Retinal pigment epithelial cell (primary cell): ENCODE measurements at places on chromosomes 5 and 9.

GRCh38 chr9:124835026-124835557 lies 18.2 kb upstream of the WDR38 start:
- peak; percentile 71 for DNase-seq

DNA sequence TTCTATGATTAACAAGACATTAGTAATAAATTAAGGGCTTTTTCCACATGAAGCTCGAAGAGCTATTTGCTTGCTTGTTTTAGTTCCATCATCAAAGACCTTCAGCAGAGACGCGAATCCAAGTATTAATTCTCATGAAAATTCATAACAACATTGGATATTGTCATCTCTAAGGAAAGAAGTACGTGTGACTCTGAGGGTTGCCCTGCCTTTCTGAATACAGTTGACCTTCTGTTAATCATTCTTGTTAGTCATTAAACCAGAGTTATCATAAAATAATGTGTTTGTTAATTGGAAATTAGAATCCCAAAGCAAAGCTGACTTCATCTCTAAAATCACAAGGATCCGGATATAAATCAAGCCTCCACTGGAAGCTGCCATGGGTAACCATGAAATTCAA lies 222.5 kb downstream of the ZNF608 start:
- DNase-seq, result no peak

DNA sequence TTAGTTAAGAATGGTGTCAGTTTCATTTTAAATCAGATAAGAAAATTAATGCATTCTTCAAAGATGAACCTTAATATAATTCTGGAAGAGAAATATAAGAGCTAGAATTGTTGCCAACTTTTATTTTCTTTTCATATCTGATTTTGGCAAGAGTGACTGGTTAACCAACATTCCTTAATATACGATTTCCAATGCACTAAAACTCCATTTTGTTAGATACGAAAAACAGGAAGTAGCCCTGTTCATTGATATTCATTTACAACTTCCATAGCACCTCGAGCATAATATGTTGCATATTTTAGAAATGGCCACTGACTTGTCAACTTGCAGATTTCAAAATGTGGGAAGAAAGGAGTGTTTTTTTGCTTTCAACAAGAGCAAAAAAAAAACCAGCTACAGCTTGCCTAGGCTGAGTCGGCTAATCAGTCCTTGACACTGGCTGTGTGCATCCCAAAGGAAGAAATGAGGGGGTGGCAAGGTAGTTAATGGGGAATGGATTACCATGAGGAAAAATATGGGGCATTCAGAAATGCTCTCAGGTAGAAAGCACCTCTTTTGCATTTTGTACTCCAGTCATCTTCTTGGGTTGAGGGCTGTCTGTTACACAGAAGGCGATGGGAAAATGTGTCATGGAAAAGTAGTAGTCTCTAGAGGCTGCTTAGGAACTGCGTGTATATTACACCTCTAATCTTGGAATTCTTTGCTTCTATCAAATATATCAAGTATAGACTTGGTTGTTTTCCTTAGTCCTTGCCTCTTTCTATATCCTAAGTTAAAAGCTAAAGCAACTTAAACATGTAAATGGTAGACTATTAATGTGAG lies 3.9 kb downstream of the MAP3K1 start:
- no peak for DNase-seq

DNA sequence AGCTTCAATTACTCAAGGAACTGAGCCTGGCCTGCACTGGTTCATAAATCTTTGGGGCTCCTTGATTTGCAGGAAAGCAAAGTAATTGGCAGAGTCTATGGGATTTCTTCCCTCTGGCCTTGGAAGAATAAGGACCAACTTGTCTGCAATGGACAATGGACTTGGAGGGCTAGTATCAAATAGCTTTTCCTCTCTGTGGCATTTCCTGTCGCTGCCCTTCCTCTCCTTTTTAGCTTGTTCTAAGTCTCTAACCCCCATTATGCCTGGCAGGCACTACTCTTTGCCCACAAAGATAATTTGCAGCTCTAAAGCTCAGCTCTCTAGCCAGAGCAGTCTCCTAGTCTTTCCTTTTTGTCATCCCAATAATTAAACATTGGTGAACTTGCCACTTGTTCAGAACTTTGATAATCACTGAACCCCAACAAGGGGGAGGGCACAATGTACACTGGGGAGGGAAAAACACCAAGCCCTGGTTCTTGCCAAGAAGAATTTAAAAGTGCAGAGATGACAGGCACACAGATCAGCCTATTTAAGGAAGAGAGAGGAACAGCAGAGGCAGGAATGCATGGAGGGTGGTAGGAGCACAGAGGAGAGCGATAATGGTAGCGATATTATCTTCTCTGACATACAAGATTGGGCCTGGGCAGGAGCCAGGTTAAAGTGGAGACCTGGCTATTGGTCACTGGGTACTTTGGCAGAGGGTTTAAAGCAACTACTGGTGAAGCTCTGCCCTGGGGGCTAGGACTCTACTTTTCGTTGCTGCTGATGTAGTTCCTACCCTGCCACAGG lies 38.5 kb downstream of the FAM219A start:
- no peak for DNase-seq

DNA sequence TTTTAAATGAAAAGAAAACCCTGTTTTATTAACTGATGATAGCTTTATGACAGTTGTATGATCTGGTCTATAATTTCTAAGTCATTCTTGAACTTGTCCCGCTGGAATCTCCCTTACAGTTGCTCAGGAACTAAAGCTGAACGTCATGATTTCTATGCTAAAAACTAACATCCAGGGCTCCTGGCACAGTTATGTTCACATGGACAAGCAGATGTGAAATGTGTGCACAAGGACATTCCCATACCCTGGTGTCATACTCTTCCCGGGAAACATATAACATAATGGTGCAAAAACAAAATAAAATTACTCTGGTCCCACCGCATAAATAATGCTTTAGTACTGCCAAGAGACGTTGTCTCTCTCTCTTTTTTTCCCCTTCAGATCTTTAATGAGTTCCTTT lies 134.9 kb downstream of the PRDM6 start:
- DNase-seq, result no peak

GRCh38 chr5:72940082-72940481 lies 15.8 kb upstream of the FCHO2 start:
- no peak for DNase-seq

- DNase-seq, result no peak
Observed at GRCh38 chr9:128104171-128104618, 23.3 kb downstream of the PTGES2 start.

GRCh38 chr5:122150215-122150614 lies 20.9 kb downstream of the ZNF474 start:
- no peak for DNase-seq

DNA sequence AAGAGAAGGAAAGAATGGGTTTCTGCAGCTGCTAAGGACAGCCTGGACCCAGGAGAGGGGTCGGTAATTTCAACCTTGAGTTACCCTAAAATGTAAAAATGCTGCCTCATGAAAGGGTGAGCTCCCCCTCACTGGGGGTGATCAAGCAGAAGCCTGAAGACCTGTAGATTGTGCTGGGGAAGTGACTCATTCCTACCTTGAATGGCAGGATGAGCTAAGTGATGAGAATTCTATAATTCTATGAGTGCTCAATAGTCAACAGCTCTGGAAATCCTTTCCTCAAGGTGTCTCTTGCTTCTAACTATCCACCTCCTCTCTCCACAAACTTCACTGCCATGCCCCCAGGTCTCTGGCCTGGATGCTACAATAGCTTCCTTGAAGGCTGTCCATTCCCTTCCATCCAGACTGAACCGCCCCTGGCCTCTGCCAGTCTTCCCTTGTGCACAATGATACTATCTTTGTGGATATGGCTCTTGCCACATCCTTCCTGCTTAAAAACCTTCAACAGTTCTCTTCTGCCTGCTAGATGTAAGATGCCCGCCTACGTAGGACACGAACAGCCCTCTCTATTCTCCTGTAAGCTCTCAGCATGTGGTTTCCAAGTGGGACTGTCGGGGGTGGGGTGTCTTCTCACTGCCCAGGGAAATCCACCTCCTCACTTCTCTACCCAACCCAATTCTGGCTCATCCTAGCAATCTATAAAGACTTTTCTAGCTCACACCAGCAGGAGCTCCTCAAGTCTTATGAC lies 50.6 kb downstream of the PTPN3 start:
- no peak for DNase-seq

- DNase-seq, result no peak
Observed at GRCh38 chr9:105319202-105319813, 74.9 kb downstream of the SLC44A1 start.

GRCh38 chr5:170449232-170449631 lies 54.6 kb upstream of the KCNIP1 start:
- DNase-seq, result no peak

GRCh38 chr5:153632748-153633290 lies 142.3 kb downstream of the GRIA1 start:
- DNase-seq, result no peak

- DNase-seq, result no peak
Observed at GRCh38 chr9:114003351-114003750, 74.7 kb downstream of the AMBP start.

- no peak for DNase-seq
Observed at GRCh38 chr5:124460642-124461041, 285.8 kb downstream of the ZNF608 start.

- DNase-seq, result no peak
Observed at GRCh38 chr5:113806904-113807303, 293.4 kb downstream of the YTHDC2 start.

DNA sequence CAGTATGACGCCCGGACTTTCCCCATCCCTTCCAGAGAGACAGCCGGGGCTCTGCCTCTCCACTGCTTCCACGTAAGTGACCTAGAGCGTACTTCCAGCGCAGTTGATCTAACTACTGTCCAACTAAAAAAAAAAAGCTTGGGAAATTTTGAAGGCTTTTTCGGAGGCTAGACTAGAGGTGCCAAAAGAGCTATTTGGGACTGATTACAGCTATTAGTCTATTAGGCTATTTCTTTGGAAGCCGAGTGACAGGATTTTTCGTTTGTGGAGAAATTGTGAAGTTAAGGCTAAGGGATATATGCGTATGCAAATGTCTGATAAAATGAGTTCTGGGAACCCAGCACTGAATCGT lies 1.5 kb downstream of the CCNO start:
- DNase-seq, result no peak

- no peak for DNase-seq
Observed at GRCh38 chr9:135090081-135090480, 2.6 kb downstream of the OLFM1 start.

DNA sequence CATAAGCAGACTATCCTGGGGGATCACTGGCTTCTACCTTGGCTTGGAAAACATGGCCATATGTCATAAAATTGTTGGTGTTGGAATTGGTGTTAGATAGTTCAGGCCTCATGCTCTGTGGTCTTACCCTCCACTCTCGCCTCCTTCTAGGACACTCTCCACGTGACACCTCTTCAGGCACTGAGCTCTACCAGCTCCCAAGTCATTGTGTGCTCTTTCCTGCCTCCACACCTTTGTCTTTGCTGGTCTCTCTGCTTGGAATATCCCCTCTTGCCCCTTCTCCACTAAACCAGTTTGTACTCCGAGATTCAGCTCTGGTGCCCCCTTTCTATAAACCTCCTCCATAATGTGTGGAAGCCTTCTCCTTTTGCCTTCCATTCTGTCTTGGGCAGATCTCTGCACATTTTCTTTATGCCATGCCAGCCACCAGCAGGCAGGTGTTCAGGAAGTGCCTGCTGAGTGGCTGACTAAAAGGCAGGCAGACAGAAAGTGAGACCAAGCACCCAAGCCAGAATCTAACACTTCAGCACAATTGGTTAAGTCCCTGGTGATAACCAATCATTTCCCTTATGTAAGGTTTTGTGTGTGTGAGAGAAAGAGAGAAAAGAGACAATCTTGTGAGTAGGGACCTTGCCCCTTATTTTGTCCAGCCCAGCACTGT lies 37.7 kb downstream of the SAR1B start:
- no peak for DNase-seq

- no peak for DNase-seq
Observed at GRCh38 chr9:108897324-108898096, 35.4 kb downstream of the ACTL7A start.

DNA sequence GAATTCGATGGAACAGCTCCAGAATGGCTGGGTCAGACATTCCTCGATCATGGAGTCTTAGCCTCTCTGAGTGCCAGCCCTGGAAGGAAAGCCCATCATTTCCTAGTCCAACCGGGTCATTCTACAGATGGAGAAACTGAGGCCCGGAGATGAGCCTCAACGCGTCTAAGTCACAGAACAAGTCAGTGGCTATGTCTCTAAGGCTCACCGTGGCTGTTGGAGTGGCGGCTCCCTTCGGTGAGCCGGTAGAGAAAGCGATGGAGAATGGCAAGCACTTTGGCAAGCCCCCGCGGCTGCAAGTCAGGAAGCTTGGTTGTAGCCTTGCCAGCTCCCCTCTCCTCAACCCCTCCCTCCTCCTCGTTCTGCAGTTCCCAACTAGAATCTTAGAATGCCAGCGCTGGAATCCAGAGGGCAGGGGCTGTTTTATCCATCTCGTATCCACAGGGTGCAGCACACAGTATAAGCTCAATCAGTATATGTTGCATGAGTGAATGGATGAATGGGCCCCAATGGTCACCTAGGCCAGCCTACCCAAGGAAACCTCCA lies 438 bp upstream of the ARSI start:
- no peak for DNase-seq

- no peak for DNase-seq
Observed at GRCh38 chr5:149416987-149417710, 38.1 kb upstream of the IL17B start.
